Thyroid gland (tissue), 4 donors: ENCODE measurements at places on chromosomes 16 and 17. TPM values are rescaled to one million over a fixed set of nuclear protein-coding genes. Genes with fewer than 3 reads are reported as not detected.

DNA sequence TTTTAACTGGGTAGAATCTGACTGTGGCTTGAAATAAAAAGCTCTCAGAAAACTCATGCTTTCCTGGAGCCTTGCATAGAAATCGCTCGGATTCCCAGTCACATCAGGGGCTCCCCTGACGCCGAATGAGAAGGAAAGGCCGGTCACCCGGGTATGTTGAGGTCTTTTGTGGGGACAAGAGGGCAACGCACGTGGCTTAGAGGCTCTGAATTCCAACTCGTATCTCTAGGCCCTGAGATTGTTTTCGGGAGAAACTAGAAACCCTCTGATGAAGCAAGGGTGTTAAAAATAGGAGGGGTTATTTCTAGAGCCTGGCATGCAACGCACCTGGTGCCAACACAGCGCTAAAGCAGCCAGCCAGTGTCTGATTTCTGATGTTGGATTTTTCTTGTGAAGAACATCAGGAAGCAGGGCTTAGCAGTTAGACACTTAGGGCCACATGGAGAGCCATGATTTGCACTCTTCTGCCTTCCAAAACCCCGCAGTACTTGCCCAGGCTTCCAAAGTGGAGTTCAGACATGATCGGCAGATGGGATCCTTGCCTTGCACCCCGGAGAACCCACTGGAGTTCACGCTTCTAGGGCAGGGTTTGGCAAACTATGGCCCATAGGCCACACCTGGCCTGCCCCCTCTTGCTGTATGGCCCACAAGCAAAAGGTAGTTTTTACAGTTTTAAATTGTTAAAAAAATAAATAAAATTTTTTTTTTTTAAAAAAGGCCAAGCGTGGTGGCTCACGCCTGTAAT lies 12.6 kb downstream of the CACNG1 start:
- DNase-seq = no peak

The CPHXL gene
- not detected for total RNA-seq

DNA sequence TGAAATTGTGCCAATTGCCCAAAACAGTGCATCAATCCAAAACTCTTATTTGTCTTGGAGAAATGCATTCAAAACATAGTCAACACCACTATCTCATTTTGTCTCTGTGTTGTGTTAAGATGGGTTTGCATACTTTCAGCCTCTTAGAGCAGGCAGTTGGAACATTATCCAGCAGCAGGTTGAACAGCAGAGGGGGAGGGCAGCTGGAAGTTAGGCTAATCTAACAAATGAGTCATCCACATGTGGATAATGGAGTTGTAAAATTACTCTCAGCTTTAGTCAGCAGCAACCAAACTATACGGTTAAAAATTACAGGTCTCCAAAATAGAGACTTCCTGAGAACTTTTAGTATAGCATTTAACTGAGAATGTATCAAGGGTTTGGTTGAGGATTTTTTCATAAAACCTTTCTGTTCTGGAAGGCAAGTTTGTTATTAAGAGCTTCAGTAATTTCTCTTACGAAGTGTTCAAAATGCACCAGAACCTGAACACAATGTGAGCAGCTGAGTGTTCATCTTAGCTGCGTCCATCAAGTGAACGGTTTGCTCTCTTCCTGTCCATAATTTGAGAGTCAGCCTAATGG lies 46.3 kb downstream of the PRKCA start:
- DNase-seq = peak; percentile 76

- DNase-seq = no peak
Measured at GRCh38 chr16:26374279-26374925, 682.6 kb downstream of the HS3ST4 start.

DNA sequence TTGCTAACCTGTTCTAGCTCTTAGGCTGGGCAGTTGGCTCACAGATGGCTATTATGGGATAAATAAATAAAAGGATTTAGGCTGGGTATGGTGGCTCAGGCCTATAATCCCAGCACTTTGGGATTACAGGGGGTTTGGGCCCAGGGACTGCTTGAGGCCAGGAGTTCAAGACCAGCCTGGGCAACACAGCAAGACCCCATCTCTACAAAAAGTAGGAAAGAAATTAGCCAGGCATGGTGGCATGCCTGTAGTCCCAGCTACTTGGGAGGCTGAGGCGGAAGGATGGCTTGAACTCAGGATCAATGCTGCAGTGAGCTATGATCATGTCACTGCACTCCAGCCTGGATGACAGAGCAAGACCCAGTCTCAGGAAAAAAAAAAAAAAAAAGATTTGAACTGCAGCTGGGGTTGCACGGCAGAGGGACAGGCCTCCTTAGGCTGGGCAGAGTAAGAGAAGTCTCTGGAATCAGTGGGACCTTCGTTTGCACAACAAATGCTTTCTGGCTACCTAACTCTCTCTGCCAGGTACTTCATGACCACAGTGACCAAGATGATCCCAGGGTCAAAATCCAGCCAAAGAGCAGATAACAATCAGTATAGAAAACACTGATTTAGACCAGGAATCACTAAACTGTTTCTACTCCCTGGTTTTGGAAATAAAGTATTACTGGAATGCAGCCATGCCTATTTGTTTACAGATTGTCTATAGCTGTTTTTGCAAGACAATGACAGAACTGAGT lies 6.8 kb downstream of the RUSF1 start:
- no peak for DNase-seq

The TNS4 gene
- total RNA-seq = 5.4 TPM

The CYBC1 gene
- 54.0 TPM for total RNA-seq

DNA sequence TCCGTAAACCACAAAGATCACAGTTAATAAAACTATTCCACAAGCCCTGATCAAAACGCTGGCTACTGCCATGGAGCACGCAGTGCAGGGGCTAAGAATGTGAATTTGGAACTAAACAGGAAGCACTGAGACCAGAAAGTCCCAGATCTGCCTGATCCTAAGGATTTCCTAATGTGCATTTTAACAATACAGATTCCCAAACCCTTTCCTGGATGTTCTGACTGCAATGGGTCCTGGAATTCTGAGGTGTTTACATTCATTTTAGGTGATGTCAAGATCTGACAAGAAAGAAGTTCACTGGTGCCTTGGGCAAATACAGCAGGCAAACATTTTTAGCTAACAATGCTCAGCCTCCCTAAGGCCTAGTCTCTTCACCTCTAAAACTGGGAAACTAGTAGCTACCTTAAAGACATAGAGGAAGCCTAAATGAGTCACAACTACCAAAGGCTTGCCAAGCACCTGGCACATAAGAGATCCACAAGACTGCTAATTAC lies 10.3 kb downstream of the NSMCE1 start:
- no peak for DNase-seq

The LGALS9 gene
- 10.1 TPM for total RNA-seq

The ATP6V0C gene
- 35.9 TPM for total RNA-seq

DNA sequence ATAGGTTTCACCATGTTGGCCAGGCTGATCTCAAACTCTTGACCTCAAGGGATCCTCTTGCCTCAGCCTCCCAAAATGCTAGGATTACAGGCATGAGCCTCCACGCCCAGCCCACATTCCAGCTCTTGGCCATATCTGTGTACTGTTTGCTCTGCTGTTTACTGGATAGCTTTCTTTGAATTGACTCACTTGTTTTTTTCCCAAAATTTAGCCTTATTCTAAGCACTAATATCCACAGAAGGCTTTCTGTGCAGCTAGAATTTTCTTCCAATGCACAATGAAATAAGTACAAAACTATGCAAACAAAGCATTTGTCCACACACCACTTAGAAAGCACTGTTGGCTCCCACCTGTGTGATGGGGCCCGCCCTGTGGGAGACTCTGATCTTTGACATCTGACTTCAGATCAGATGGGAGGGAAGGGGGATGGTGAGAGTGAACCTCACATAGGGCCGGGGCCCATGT lies 72.2 kb downstream of the CLEC16A start:
- DNase-seq = no peak

DNA sequence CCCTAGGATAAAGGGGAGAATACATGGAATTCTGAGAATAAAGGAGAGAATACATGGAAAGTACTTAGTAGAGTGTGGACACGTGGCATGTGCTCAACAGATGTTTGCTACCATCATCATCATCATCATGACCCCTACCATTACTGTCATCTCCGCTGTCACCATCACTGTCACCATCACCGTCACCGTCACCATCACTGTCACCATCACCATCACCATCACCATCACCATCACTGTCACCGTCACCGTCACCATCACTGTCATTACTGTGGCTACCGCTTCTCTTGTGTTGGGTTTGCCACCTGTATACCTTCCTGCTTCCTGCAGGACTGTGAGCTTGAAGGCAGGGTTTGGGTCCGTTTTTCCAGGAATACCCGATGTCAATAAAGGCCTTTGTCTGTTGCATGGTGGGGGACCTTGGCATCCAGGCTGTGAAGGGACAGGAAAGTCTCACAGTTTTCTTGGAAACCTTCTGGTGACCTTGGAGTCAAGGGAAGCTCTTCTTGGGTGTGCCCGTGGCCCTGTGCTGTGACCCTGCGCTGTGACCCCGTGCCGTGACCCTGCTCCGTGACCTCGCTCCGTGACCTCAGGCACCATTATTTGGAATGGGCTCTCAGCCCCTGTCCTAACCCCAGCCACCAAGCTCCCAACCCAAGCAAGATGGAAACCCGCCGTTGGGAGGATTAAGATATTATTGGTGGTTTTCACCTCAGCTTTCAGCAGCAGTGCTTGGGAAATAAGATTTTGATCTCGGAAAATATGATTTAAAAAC lies 14.4 kb downstream of the CMIP start:
- no peak for DNase-seq

- DNase-seq = no peak
Measured at GRCh38 chr17:77891602-77892001, 66.9 kb upstream of the TNRC6C start.

The CBX8 gene
- 1.7 TPM for total RNA-seq

GRCh38 chr16:10678655-10679054 lies 16.1 kb downstream of the TEKT5 start:
- DNase-seq = no peak

DNA sequence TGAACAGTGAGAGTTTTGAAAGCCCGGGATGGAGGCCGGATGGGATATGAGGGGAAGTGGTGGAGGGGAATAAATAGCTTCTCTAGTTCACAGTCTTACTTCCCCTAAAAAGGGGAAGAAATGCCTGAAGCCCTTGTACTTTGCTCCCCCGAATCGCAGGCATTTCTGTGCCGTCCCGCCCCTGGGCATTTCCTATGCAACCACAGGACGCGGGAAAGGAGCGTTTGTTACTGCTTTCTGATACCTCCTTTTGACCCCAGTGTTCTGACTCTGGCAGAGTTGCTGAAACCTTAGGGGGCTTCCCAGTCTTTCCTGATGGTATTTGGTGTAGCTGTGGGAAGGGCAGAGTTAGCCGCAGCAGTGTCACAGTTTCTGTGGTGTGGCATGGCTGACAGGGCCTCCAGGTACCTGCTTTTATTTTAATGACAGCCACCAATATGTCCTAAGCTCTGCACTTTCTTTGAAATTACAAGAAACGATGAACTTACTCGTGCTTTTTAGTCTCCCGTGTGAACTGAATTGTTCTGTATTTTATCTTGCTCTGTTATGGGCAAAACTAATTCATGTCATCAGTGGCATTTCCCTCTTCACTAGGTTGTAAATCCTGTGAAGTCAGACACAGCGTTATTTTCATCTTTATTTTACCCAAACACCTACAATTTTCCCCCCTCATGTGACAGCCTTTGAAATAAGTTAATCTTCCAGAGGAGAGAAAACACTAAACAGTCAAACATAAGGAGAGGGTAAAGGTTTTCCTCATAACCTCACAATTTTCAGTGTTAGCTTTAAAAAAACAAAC lies 27.1 kb downstream of the USP10 start:
- DNase-seq = no peak

- no peak for DNase-seq
Measured at GRCh38 chr16:89495121-89495520, 4.8 kb upstream of the ANKRD11 start.

DNA sequence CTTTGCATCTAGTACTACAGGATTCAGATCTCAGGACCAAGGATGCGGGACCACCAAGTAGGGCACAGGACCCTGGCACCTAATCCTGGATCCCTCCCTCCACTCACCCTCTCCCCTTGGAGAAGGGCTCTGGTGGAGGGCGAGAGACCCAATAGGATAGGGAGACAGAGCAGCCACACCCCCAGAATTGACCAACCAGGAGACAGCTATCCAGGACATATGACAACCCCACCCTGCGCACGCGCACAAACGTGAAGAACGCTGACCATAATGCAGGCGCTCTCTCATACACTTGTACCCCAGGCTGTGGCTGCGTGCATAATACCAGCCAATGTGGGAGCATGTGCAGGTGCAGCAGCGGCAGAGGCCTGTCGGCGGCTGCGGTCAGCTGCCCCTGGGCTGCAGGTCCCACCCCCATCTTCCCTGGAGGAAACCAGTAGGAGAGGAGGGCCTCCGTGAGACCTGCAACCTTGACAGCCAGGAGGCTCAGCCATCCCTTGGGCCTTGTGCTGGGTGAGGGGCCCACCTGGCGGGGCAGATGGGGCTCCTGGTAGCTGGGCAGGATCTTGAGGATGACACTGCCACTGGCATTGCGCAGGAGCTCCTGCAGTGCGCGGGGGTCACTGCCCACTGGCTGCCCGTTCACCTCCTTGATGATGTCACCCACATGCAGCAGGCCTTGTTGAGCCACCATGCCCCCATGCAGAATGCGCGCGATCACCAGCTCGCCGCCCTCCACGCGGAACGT lies 25.4 kb downstream of the MPP2 start:
- no peak for DNase-seq

The KRT16 gene
- total RNA-seq = 1.3 TPM

DNA sequence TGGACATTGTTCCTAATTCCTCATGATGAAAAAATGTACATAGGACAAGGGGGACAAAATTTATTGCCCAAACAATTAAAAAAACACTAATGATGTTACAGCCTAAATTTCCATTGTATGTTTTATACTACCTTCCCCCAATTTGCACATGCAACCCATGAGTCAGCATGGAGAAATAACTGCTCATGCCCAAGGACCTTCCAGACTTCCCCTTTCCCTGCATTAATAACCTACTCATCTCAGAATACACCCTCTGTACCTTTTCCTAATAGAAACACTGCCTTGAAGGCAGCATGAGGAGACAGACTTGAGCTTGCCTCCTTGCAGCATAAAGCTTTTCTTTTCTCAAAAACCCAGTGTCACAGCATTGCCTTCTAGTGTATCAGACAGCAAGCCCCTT lies 2402.8 kb downstream of the TP53TG3F start:
- no peak for DNase-seq

The MPO gene
- not detected for total RNA-seq

DNA sequence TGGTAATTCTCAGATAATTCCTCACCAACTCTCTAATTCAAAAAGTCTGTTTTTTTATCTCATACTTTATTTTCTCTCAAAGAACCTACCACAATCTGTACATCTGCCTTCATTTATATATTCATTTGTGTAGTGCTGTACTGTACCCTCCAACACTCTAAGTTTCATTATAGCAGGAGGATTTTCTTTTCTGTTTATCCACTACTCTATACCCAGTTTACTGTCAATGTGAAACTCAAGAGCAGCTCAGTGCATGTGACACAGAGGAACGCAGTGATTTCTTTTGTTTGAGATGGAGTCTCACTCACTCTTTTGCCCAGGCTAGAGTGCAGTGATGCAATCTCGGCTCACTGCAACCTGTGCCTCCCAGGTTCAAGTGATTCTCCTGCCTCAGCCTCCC lies 117.8 kb downstream of the ADAMTS18 start:
- DNase-seq = no peak

- no peak for DNase-seq
Measured at GRCh38 chr17:79370594-79370993, 240.3 kb downstream of the RBFOX3 start.
